ENCODE measurements at places on chromosomes 6 and 20.

- no peak for DNase-seq
Observed at GRCh38 chr20:47576516-47577033, 74.9 kb downstream of the NCOA3 start.

GRCh38 chr6:110039981-110040383 is 61.9 kb downstream of the GPR6 start:
- peak; percentile 72 for DNase-seq

DNA sequence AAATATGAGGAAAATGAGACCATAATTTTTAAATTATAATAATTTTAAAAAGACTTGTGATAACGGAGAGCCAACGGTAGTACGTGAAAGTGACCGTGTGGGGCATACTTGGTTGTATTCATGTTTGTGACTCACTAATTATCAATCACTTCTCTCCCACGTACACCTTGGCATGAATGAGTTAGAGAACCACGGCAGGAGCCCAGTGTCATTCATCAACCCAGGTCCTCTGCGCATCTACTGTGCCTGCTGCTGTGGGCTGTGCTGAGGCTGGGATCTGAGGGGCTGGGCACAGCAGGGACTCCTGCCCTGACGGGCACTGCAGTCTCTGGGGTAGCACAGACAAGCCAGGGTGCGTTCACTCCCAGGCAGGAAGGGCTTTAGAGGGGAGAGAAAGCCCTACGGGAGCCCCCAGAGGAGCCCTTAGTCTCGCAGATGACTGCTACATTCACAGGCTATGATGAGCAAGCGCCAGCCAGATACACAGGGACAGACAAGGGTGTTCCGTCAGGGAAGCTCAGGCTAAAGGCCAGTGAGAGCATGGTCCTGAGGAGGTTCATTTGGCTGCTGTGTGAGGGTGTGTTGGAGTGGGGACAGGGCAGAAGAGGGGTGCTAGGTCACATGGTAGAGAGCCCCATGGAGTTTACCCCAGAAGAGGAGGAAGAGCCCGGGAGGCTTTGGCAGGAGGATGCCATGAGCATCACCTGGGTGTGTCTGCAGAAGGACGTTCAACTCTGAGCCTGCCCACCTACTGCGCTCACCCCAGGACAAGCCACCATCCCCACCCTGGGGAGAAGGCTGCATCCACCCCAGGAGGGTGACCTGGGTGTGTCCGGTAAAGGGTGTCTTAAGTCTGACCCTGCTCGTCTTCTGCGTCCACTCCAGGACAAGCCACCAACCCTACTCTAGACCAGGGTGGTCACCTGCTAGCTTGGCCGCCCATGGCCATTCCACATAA is 8.2 kb upstream of the RPS6KA2 start:
- no peak for DNase-seq

DNA sequence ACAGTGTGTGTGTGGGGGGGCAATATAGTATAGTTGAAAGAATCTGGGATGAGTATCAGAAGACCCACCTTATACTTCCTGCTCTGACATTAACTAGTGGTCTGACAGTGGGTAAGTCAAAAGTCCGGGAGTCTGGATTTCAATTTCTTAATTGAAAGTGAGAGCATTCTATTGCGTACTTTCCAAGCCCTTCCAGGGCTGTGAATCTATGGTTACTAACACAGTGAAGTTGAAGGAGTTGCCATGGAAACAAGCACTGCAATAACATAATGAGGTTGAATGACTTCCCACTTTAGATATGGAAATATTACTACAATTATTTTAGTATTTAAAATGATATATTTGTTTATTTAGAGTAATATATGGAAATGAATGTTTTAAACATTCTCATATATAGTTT is 80.2 kb downstream of the MLIP start:
- no peak for DNase-seq

- DNase-seq = no peak
Observed at GRCh38 chr6:139860203-139860602, 485.8 kb upstream of the CITED2 start.

- DNase-seq = no peak
Observed at GRCh38 chr20:47355489-47356219, 845 bp downstream of the ZMYND8 start.

DNA sequence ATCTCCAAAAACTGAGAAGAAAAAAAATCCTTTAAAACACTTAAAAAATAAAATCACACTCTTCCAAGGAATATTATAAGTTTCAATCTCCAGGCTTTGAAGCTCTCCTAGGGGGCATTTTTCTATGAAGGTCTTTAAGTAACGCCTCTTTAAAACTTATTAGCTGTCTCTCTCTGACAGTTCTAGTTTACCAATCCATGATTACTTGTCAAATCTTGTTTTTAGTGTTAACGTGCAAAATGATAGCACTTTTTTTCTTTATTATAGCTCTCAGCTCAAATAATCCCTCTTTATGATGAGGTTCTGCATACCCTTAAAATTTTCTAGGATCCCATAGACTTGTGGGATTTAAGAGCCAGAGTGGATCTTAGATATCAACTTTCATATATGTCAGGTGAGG is 369.0 kb downstream of the DOK5 start:
- no peak for DNase-seq

- no peak for DNase-seq
Observed at GRCh38 chr20:18981962-18982539, 168.5 kb downstream of the SCP2D1 start.

- DNase-seq = no peak
Observed at GRCh38 chr6:31945507-31946369, at the start of gene CFB. Gene CFB, plus strand, starts transcription at chr6:31946095. Its CDS starts 127 bp downstream, at chr6:31946222.

- no peak for DNase-seq
Observed at GRCh38 chr6:53734473-53735299, 60.1 kb upstream of the LRRC1 start.

DNA sequence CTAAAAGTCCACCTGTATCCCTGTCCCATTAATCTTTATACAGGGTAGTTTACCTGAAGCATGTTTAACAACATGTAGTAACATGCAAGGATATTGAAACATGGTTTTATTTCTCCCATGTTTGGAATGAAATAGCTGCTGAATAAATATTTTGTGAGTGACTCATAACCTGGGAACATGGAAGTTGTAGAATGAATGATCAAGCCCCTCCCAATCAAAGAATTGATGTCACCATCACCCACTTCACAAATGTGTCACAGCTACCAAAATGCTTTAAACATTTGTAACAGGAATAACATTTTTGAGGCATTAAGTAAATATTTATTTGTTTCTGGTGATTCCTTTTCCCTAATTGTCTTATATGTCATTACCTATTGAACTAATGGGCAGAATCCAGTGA is 58.9 kb upstream of the TNFAIP3 start:
- DNase-seq = no peak

DNA sequence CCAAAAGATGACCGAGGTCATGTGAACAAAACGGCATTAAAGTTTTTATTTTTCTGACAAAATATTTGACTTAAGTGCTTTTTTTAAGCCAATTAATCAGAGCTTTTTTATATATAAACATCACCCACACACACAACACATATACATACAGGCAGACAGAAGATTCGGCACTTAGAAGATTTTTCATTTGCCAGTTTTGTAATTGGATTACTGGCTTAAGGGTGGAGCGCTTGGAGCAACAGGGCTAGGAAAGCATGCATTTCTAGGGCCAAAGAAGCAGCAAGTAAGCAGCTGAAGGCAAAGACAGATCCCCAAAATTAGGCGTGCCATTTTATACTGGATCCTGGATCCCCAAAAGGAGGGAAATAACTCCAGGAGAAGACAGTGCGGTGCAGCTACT is 30.3 kb downstream of the SAMD5 start:
- no peak for DNase-seq

GRCh38 chr6:15090745-15091384 is 155.0 kb upstream of the JARID2 start:
- no peak for DNase-seq

DNA sequence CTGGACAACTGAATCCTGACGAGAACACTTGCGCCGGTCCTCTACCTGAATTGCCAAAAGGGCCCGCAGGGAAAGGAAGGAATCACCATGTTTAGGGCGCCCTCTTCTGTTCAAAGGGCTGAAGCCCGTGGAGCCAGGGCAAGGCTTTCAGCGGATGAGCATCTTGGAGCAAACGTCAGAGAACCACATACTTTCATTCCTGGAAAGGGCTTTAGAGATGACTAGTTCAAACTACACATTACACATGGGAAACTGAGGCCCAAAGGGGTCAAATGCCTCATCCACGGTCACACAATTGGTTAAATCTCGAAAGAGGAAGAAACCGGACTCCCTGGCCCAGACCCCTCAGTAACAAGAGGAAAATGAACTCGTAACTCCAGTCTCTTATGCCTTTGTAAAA is 11.5 kb upstream of the ZNF133 start:
- no peak for DNase-seq

DNA sequence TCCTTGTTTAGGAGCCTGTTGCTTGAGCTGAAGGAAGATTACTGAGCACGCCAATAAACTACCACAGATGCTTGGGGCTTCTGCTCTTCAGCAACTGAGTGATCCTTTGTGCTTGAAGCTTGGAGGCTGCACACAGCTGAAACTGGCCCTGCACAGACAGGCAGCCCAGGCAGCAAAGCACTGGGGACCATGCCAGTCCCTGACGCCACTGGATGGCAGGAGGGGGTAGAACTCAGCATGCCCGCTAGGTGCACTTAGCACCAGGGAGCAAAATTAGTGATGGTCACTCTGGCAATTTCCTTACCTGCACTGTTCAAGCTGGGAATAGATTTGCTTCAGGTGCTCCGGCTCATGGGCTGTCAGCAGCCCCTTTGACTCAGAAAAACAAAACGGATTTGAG is 91.5 kb downstream of the FAM50B start:
- no peak for DNase-seq

DNA sequence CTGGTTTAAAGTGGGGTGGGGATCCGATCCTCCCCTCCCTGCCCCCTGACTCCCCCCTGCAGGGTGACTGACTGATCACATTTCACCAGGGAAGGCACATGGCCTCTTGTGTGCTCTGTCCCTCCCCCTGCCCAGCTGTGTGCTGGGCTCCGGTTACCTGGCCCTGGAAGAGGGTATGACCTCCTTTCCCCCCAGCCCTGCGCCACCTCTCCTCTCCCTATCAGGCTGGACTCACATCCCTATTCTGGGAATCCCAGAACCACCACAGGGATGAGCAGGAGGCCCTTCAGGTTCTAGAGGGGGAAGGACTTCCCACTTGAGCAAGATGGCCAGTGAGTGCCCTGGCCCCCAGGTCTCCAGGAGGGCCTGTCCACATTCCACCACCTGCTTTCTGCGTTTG is 2.1 kb upstream of the IP6K3 start:
- no peak for DNase-seq

- DNase-seq = no peak
Observed at GRCh38 chr6:494394-494793, 102.8 kb downstream of the IRF4 start.

Measured in T-helper 2 cell (primary cell).